ENCODE measurements at places on chromosomes 5 and 9.
A peak's percentile ranks its signal among the peaks of the same experiment; 100 is the strongest.

DNA sequence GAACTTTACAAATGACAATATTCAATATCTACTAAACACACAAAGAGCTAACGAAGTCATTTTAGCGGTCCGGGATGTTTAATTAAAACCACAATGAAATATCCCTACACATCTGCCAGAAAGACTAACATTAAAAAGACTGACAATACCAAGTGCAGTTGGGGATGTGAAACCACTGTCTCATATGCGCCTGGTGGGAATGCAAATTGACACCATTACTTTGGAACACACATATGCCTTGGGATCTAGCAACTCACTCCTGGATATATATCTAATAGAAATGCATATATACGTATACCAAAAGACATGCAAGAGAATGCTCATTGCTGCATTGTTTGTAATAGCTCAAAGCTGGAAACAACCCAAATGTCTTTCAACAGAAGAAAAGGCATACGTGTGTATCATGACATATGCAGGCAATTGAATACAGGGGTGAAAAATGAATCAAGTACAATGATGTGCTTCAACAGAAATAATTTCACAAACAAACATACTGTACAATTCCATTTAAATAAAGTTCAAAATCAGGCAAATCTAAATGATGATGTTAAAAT is 153.3 kb downstream of the CARTPT start:
- no peak for DNase-seq

DNA sequence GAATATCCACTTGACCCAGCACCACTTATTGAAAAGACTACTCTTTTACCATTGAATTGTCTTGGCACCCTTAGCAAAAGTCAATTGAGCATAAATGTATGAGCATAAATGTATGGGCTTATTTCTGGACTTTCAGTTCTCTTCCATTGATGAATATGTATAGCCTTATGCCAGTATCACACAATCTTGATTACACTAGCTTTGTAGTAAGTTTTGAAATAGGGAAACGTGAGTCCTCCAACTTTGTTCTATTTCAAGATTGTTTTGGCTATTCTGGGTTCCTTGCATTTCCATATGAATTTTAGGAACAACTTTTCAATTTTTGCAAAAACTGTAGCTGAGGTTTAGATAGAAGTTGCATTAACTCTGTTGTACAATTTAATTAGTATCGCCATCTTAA is 601.0 kb downstream of the TLE1 start:
- DNase-seq: no peak

DNA sequence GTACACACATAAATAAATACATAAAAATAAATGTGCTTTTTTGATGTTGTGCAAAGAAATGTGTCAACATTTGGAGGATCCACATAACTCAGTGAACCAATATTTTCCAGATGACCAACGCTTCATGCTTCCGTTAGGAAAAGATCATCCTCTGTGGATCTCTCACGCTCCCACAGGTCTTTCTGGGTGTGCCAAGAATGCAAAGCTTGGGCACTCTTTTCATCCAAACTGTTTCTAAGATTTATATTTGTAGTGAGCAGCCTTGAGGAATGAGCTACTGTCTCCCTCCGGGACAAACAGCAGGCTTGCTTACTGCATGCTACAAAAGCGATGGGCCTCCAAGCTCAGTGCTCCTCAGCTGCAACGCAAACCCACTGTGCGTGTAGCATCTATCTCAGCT is 46.2 kb upstream of the RUFY1 start:
- no peak for DNase-seq

- peak; percentile 22 for DNase-seq
Observed at GRCh38 chr5:139903795-139904565, 108.4 kb downstream of the PSD2 start.

GRCh38 chr9:129832982-129833381 is 2.1 kb downstream of the C9orf78 start:
- no peak for DNase-seq

- DNase-seq: no peak
Observed at GRCh38 chr9:70136632-70137031, 93.0 kb downstream of the MAMDC2 start.

DNA sequence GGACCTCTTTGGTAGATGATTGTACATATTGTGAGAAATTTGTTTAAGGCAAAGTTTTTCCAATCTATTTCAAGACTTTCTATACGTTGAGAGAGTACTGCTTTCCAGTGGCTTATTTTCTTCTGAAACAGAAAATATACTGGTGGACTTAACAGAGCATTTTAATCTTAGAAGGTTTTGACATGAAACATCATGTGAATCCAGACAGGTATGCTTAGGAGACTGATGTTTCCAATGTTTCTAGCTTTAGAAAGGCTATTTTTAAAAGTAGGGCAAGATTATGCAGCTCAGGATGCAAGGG is 71.0 kb downstream of the PIK3R1 start:
- no peak for DNase-seq

- no peak for DNase-seq
Observed at GRCh38 chr5:16037121-16037845, 142.3 kb downstream of the MARCHF11 start.

- DNase-seq: no peak
Observed at GRCh38 chr9:87670572-87671264, 55.2 kb upstream of the CTSL start.

DNA sequence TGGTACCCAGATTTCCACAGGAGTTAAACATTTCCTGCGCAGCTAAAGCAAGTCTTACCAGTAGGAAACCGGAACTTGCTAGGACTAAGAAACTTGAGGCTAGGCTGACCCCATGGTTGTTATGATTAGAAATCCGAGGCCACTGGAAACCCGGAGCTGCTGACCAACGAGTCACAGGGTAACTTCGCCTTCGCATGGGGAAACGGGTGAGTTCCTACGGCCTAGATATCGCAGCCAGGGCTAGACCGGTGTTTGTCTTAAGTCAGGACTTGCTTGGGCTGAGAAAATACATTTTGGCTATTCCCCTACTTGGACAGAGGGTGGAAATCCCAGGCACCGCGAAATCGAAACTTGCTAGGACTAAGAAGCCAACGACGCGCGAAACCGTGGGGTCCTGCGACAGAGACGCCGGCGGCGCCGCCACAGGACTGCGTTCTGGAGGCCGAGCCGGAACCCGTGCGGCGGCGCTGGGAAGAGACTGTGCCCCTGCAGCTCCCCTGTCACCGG is 1.6 kb upstream of the ANXA2R start:
- DNase-seq: peak; percentile 71

DNA sequence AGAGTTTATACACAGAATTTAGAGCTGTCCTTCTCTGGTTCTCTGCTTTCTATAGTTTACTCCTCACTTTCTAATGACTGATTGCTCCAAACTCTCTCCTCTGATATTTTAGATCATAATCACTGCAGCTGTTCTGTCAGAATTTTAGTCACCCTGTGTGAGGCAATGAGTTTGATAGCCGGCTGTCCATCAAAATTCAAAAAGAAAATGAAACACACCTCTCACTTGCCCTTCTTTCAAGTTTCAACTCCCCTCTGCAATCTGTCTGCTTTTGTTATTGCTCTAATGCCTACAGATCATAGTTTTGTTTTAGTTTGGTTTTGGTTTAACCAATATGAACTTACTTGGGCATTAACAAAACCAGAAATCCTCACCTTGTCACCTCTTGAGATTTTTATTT is 23.3 kb upstream of the ABLIM3 start:
- no peak for DNase-seq

- DNase-seq: no peak
Observed at GRCh38 chr9:136963341-136963740, 11.3 kb downstream of the LCN12 start.

Data from activated CD4-positive, alpha-beta T cell treated with anti-CD3 and anti-CD28 coated beads for 48 hours (primary cell).